ENCODE measurements at places on chromosomes 11 and 22.

DNA sequence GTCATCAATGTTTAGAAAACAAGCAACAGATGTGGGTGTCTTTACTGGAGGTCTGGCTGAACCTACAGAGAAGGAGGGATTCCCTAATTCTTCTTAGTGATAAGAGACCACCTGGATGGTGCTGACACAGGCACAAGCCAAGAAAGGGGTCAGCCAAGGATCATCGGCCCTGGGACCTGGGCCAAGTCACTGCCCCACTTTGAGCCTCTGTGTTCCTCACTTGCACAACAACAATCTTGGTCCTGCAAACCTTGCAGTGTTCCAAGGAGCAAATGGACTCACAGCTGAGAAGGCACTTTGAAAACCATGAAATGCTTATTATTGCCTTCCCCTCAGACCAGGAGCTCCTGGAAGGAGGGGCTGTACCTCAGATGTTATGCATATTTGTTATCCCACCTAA lies 7.0 kb upstream of the KCNE3 start:
- no peak for DNase-seq

- DNase-seq, result no peak
Observed at GRCh38 chr11:134386945-134387344, 25.1 kb downstream of the B3GAT1 start.

- DNase-seq, result no peak
Observed at GRCh38 chr22:46686221-46687047, 51.6 kb downstream of the CERK start.

GRCh38 chr22:37365950-37366349 lies 61.3 kb downstream of the ELFN2 start:
- DNase-seq, result no peak

- DNase-seq, result no peak
Observed at GRCh38 chr22:42283278-42284201, 13.1 kb upstream of the TCF20 start.

DNA sequence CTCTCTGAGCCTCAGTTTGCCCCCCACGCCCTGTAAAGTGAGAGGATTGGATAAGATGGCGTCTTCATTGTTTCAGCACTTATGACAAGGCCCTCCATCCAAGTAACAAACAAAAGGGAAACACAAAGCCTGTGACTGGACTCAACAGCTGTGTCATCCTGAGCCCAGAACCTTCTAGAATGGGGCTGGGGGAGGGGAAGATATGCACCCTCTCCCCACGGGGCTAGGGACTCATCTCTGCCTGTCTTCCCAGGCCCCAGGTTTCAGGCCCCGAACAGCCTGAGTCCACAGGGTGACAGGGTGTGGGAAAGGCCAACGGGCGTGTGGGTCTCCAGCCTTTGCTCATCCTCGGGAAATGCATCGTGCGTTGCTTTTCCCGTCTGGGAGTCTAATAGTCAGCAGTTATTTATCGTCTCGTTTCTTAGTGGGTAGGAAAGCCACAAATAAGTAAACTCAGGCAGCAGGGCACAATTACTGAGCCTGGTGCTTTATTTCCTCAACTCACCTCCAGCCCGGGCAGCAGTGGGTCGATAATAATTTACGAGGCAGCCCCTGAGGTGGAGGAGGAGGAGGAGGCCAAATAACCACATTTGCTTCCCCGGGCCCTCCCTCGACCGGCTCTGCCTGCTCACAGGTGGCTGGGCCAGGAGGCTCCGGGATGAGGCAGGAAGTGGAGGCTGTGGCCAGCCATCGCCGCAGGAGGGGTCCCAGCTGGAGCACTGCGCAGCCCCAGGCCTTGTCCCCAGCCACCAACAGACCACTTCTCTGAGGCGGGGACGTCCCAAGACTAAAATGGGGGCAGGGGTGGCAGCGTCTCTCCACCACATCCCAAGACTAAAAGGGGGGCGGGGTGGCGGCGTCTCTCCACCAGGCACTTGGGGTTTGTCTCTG lies 54.4 kb downstream of the FLRT1 start:
- DNase-seq, result no peak

GRCh38 chr11:45374653-45375059 lies 88.5 kb upstream of the SYT13 start:
- DNase-seq, result no peak

DNA sequence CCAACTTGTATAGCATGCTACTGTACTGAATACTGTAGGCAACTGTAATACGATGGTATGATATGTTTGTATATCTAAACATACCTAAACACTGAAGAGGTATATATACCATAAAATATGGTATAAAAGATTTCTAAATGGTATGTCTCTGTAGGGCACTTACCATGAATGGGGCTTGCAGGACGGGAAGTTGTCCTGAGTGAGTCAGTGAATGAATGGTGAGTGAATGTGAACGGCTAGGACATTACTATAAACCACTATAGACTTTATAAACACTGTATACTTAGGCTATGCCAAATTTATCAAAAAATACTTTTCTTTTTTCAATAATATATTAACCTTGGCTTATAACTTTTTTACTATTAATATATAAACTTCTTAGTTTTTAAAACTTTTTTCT lies 66.8 kb downstream of the ZC3H12C start:
- DNase-seq, result no peak

DNA sequence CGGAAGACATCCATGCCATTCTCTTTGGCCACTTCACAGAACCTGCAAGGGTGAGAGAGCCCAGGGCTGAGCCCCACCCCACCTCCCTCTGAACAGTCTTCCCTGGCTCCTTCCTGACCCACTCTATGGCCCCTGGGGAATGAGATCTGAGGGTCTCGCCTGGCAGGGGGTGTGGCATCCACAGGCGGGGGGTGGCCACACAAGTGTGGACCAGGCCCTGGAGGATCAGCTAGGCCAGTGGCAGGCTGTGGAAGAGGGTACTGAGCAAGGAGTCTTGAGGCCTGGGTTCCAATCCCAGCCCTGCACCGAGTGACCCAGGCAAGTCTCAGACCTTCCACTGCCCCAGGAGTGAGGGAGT lies 5.6 kb upstream of the LRFN4 start:
- no peak for DNase-seq

DNA sequence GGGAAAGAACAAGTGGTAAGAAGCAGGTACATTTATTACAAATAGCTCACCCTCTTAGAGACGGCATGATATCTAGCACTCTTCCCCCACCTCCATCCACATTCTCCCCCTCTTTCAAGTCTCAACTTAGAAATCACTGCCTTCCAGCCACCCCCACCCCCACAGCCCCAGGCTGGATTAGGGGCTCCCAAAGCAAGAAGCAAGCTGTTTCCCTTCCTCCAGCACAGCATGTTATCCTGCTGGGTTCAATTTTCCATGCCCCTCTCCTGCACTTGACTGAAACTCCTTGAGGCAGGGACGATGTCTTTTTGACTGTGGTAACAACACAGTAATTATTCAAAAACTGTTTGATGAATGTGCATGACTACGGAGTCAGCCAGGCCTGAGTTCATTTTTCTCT lies 350.7 kb downstream of the LARGE1 start:
- DNase-seq, result no peak

DNA sequence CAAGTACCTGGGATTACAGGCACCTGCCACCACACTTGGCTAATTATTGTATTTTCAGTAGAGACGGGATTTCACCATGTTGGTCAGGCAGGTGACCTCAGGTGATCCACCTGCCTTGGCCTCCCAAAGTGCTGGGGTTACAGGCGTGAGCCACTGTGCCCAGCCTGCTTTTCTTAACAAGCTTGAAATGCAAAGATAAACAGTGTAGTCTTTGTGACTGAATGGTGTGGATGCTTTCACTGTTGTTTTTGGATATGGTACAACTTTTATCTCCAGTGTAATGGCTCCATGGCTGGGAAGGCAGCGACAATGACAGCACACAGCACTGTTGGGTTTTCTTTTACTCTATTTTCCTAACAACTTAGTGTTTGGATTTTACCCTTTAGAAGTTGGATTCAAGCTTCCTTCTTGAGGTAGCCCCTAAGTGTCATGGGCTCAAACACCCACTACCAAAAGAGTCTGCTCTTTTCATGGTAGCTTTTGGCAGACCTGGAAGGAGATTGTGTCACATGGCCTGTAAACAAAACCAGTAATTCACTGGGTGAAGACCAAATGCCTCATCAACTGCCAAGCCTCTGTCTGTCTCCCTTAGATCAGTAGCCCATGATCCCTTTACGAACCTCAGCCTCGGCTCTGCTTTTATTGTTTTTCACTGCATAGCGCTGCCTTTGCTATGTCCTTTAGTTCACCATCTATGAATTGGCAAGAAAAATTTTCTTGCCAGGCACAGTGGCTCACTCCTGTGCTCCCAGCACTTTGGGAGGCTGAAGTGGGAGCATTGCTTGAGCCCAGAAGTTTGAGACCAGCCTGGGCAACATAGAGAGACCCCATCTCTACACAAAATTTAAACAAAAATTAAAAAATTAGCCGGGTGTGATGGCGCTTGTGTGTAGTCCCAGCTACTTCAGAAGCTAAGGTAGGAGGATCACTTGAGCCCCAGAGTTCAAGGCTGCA lies 6.4 kb downstream of the VPS51 start:
- DNase-seq, result no peak

DNA sequence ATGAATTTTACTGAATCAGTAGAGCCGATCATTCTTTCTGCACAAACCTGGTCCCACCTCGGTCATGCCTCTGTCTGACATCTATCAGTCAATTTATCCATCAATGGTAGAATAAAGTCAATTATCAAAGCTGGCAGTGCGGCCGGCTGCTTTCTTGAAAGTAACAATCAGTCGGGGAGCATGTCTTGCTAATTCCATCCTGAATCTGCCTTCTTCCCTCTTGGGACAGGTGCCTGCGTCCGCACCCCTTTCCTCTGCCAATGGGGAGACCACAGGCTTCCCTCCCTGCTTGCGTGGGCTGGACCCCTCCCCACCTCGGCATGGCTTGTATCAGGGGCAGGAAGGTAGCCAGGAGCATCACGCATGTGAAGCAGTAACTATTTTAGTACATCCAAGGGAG lies 962.9 kb downstream of the BRD1 start:
- DNase-seq, result no peak

DNA sequence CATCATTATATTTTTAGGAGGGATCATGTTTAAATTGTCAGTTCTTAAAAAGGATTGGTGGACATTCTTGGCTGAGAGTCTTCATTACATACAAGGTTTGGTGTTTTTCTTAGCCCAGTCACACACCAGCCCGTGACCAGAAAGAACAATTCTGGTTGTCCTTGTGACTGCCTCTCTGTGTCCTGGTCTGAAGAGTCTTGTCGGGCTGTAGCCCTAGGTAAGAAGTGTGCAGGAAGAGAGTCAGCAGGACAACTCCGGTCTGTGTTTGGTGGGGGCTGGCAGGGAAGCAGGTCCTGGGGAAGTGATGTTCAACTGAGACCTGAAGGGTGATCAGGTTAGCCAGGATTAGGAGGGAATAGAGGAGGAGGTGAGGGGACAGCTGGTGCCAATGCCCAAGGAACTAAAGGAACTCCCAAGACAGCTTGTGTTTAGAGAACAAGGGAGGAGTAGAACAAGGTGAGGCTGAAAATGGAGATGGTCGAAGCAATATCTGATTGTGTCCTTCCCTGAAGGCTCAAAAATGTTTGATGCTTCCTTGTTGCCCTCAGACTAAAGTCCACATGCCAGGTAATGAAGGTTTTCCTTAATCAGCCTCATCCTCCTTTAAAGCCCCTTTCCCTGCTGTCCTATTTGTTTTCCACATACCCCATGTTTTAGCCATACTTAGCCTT lies 65.3 kb upstream of the ADORA2A start:
- DNase-seq, result no peak

GRCh38 chr11:61554172-61554988 lies 26.5 kb downstream of the SYT7 start:
- no peak for DNase-seq

Data from H9 (cell line).